ENCODE measurements at places on chromosomes 4 and X. TPM values are rescaled to one million over a fixed set of nuclear protein-coding genes. Genes with fewer than 3 reads are reported as not detected.

- no peak for DNase-seq
These were observed 52.7 kb downstream of the GABRB1 start for GRCh38 chr4:47084111-47084510.

DNA sequence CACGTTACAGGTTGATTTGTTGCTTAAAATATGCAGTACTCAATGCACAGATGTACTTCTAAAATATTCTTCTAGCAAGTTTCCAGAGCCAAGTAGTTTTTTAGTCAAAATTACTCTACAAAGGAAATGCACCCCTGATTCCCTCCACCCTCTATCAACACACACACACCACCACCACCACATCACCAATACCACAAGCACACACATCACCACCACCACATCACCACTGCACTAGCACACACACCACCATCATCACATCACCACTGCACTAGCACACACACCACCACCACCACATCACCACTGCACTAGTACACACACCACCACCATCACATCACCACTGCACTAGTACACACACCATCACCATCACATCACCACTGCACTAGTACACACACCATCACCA, 105.2 kb upstream of the FRG1 start:
- no peak for DNase-seq

The SHROOM4 gene
- 7.2 TPM for total RNA-seq

The PAGE1 gene
- total RNA-seq = not detected

Data from neural crest cell (in vitro differentiated cells).